ENCODE measurements at places on chromosomes 6 and 20.

- no peak for DNase-seq
Measured at GRCh38 chr6:4979426-4979825, 24.4 kb downstream of the RPP40 start.

DNA sequence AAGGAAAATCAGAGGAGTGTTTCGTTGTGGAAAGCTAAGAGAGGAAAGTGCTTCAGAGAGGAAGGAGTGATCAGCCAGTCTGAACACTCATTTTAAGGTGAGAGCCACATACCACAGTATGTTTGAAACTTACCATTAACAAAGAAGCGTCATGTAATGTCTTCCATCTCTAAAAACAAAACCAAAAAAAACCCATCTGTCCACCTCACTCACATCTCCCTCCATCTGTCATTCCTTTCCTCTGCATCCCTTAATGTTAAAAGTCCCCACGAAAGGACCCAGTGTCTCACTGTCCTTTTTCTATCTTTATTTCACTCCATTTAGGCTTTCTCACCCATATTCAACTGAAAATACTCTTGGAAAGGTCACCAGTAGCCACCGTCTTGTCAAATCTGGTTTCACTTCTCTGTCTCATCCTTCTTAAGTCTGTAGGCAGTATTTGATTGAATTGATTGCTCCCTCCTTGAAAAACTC lies 59.4 kb upstream of the GNRH2 start:
- no peak for DNase-seq

DNA sequence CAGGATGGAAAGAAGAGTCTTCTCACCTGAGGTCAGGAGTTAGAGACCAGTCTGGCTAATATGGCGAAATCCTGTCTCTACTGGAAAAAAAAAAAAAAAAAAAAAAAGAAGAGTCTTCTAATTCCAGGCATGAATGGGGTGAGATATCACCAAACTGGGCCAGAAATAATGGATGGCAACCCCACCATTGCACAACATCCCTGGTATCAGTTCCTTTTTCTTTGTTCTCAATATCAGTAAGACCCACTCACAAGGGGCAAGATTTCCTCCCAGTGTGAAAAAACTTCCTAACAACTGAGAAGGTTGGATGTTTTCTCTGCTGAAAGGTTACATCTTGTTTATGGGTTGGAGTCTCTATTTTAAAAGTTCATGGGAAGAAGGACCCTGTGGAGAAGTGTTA lies 23.6 kb upstream of the NR2E1 start:
- no peak for DNase-seq

DNA sequence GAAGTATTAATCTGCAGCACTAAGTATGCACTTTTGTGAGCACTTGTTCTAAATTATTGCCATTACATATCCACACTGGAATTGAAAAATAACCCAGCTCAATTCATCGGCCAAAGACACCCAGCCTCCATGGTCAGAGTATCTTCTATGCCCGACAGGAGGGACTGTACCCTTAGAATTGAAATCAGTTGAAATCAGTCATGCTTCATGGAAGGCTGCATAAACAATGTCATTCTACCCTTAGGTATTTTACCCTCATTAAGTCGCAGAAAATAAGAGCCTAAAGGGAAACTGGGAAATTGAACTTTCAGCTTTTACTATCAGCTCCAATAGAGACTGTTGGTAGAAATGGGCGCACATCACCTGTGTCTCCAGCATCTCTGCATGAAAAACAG lies 2.9 kb upstream of the RAMACL start:
- DNase-seq: no peak

- no peak for DNase-seq
Measured at GRCh38 chr6:33722103-33722623, 10.7 kb upstream of the UQCC2 start.

DNA sequence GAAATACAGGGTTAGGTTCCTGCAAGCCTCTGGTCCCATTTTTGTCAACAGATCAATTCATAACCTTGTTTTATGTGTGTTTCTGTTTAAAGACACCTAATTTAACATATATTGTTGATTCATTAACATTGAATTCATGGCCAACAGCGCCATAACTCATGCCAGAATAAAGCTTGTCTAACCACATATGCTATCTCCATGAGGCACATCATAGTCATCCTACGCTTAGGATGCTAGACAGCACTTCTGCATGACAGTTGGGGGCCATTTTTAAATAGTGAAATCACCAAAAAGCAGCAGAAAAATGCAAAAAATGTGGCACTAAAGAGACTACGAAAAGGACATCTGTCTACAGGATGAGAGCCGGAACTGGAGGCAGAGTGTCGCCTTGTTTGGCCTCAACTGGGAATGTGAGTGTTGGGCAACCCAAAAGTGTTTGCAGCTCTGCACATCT lies 37.9 kb downstream of the TRAM2 start:
- no peak for DNase-seq

Data from CD4-positive, alpha-beta T cell treated with Interleukin-2 at 100 ng/mL for 4 hours (primary cell).